ENCODE measurements at places on chromosomes 12 and 14.

GRCh38 chr12:45587877-45588533, 141.5 kb upstream of the ARID2 start:
- DNase-seq, result no peak

DNA sequence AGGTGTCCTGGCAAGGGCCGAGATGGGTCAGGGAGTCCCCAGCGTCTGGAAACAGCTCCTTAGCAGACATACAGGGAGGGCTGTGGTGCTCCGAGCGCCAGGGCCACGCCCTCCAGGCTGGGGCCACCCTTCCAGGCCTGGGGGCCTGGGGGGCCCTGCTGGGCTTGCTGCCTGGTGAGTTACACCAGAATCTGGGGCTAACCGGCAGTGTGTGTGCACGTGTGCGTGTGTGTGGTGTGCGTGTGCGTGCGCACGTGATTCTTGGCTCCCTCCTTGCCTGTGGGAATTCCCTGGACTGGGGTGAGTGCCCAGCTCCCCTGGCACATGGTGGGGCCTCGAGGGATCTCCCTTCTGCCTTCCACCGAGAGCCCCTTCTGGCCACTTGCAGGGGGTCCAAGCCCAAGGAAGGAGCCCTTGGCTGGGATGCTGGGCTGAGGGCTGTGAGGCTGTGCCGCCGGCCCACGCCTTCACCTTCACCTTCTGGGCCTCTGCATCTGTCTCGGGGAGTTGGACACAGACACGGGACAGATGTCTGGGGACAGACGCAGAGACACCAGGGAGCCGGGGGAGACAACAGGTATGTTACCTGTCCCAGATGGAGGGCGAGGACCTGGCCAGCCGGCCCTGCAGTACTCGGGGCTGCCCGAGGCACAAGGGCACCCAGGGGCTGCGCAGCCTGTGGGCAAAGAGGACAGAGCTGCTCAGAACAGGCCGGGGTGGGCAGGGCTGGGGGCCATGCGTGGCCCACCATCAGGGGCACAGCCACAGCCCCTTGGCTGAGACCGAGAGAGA, 37.2 kb downstream of the BEGAIN start:
- no peak for DNase-seq

GRCh38 chr12:110266980-110267620, 13.9 kb upstream of the ATP2A2 start:
- no peak for DNase-seq

DNA sequence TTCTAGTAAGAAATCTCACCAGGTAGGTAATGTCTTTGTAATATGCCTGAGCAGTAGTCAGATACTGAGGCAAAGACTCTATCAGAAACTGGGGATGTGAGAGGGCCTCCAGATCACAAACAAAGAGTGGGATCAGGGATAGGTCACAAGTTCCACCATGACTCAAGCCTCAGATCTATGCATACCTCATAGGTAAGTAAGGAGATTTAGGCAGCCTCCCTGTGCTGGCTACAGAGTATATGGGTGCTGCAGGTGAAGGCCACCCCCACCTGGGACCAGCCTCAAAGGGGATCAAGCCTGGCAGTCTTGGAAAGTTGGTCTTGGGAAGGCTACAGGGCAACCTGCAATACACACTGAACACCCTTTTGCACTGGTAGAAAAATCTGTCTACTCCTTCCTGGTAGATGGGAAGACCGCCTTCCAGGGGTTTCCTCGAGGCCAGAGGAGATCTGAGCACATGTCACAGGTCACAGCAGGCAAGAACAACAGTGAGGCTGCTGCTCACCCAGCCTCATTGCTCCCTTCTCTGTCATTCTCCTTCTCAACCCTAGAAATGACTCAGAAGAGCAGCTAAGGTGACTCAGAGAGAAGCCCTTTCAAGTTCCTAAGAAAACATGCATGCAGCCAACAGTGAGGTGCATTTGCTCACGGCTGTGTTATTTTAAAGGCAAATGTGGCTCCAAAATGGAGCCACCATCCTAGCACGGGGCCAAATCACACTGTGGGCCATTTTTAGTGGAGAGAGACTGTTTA, 143.4 kb upstream of the CDKN3 start:
- no peak for DNase-seq

GRCh38 chr14:97638864-97639263, 841.7 kb downstream of the VRK1 start:
- DNase-seq, result no peak

DNA sequence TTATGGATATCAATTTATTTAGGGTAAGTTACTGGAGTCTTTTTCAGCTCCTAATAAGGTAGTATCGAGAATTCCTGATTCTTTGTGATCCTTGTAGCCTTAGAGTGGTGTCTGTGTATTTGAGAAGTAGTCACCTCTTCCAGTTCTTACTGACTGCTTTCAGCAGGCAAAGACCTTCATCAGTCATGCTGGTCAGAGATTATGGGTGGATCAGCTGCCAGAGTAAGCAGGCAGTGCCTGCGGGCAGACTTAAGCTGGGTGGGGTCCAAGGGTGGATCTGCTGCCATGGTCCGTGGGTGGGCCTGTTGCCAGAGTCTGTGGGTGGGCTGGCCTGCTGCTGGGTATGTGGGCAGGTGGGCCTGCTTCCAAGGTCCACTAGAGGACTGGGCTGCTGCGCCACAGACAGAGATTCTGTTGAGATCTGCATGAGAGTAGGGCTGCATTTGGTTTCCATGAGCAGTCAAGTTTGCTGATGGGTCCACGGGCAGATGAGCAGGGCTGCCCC, 188.7 kb downstream of the ANO2 start:
- no peak for DNase-seq

- no peak for DNase-seq
Observed at GRCh38 chr12:108635201-108635996, 1.7 kb upstream of the SELPLG start.

All from naive thymus-derived CD8-positive, alpha-beta T cell (primary cell).